ENCODE measurements at places on chromosomes 7 and 10.

DNA sequence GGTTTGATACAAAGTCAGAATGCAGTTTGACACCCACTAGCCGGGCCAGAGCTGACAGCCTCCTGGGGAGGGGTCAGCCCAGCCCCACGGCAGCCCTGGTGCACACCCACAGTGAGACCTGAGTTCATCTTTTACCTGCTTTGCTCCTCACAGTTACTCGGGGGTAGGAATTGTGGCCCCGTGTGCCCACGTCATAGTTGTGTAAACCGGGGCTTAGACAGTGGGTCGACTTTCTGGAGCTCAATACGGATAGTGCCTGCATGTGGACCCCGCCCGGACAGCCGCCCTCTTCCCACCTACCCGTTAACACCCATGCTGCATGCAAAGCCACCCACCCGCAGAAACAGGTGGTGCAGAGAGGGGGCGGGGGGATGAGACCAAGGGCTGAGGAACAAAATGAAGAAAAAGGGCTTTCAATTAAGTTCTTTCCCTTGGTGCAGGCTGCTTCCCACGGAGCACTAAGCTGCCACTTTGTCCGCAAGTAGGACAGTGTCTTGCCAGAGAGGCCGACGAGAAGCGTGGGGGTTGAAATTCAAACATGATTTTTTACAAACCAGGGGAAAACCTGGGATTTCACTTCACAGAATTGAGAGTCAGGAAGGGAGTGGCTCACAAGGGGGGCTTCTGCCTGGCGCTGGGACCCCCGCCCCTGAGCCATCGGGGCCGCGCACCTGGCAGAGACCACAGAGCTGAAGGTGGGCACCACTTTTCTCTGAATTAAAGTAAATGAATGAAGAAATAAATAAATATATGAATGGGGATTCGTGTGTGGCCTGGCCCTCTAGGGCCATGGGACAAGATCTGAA lies 24.6 kb upstream of the FOXL3 start:
- DNase-seq, result peak; percentile 50

DNA sequence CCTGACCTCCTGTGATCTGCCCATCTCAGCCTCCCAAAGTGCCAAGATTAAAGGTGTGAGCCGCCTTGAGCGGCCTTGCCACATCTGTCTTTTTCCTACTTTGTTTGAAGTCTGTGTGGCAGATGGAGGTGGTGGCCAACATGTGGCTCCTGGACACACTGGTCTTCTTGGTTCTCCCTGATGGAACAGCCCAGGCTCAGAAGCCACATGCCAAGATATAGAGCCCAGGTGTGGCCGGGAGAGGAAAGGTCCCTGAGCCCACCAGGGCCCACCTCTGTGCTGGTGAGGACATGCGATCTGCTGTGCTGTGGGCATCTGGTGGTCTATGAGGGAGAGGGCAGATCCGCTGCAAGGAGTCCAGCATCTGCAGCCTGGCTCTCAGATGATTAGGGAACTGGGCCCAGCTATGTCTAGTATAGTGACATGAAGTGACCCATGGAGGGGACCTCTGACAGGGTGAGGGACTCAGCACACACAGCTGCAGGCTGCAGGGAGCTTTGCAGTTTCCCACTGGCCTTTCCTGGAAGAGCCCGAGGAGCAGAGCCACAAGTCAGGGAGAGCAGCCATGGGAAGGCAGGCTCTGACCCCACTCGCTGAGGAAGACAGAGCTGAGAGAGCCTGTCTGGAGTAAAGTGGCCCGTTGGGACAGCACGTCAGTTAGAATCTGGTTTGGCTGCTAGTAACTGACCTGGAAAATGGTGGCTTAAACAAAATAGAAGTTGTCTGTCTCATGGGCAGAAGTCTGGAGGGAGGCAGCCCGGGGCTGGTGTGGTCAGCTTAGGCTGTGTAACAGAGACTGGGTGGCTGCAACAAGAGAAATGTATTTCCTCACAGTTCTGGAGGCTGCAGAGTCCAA lies 25.9 kb downstream of the ADCY1 start:
- no peak for DNase-seq

DNA sequence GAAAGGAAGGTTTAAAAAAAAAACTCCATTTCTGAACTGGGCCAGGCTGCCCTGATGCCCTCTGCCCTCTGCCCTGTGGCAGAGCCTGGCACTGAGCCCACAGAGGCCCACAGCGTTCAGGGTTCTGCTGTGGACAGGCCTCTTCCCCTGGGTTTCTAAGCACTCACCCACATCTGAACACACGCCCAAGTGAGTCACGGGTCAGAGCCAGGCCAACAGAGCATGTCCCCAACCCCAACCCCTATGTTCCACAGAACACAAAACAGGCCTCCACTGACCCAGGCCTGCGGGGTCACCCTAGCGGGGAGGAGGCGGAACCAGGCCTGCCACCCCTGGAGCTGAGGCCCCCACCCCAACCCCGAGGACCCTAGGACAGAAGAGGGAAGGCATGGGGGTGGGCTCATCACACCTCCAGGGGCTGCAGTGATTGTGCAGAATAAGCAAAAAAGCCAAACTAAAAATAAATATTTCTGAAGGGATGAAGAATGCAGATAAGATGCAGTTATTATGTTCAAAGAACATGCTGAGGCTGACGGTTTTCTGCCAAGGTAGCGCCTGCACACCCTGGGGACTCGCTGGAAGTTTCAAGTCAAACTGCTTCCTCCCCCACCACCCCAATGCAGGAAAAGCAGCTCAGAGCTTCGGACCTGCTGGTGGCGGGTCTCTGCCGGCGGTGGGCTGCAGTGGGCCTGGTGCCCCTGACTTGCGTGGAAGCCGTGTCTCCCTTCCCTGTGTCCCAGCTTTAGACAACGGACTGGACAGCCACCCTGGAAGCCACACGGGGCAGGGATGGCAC lies 5.4 kb downstream of the WDR86 start:
- peak; percentile 73 for DNase-seq

DNA sequence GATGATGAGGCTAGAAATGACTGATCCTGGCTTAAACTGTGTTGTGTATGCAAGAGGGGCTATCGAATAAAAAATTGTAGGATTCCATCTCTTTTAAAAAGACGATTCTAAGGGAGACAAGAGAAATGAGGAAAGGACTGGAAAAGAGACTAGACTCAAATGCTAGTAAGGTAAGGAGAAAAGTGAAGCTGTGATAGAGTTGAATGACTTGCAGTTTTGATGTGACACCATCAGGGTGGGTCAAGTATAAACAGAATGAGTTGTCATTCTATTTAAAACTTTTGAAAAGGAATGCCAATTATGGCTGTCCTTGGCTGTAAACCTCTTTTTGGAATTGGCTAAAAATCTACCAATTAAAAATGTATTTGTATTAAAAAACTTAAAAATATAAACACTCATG lies 184.5 kb upstream of the PHF14 start:
- no peak for DNase-seq

DNA sequence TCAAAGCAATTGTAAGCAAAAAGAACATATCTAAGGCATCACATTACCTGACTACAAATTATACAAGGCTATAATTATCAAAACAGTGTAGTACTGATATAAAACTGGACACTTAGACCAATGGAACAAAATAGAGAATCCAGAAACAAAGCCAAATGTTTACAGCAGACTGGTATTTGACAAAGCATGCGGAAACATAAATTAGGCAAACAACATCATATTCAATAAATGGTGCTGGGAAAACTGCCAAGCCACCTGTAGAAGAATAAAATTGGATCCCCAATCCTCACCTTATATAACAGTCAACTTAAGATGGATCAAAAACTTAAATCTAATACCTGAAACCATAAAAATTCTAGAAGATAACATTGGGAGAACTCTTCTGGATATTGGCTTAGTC lies 240.8 kb upstream of the POM121L12 start:
- no peak for DNase-seq

DNA sequence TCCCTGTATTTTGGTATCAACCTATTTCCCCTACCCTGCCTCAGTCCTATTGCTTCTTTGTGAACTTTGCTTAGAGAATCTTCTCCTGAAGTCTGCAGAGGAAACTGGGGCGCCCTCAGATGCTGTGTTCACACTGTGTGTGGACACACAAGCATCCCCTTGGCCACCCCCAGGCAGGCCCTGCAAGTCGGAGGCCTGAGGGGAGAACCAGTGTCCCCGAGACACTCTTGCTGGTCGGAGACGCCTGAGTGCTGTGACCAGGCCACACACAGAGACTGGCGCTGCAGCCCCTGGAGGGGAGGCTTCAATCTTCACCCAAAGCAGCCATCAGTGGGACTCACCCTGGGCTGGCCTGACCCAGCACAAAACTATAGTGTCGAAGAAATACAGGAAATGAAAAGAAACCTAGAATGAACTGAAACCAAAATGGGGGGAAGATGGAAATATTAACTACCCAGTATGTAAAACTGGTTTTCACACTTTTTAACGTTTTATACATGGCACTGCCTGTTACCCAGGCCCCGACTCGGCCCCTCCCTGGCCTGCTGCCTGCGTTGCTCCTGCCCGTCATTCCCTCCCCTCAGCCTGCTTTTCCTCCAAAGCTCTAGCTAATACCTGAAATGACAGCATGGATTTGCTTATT lies 48.4 kb upstream of the FAM20C start:
- no peak for DNase-seq

GRCh38 chr10:73887294-73888039 lies 13.1 kb upstream of the CAMK2G start:
- DNase-seq, result peak; percentile 80

- no peak for DNase-seq
Measured at GRCh38 chr7:70700941-70701425, 431.0 kb upstream of the GALNT17 start.

DNA sequence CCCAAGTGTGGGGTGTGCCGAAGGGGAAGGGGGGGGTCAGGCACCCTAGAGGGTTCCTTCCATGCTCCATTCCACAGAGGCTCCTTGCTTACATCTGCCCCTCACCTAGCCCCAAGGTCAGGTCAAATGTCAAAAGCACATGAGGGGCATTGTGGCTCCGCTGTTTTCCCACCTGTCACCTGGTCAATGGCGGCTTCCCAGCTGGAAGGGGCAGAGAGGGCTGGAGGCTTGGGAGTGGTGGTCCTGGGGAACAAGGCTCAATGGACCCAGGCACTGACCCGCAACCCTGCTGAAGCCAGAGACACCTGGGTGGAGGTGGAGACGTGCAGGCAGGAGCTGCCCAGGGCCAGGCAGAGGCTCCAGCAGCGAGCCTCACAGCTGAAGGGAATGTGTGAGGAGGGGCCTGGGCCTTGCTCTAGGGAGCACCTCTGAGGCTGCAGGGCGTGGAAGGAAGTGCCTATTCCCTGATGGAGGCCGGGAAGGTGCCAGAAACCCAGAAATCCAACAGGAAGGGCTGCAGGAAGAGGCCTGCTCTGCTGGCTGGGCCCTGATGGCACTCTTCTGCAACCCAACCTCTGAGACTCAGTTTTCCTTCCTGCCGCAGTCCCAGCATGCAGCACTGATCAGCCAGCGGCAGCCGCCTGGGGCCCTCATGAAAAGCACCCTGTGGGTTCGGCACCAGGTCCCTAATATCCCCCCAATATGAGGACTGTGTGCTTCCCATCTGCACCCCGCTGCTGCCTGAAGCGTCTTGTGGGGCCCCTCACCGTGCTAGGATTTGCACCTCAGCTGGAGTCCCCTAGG lies 16.0 kb downstream of the RASGEF1A start:
- no peak for DNase-seq

DNA sequence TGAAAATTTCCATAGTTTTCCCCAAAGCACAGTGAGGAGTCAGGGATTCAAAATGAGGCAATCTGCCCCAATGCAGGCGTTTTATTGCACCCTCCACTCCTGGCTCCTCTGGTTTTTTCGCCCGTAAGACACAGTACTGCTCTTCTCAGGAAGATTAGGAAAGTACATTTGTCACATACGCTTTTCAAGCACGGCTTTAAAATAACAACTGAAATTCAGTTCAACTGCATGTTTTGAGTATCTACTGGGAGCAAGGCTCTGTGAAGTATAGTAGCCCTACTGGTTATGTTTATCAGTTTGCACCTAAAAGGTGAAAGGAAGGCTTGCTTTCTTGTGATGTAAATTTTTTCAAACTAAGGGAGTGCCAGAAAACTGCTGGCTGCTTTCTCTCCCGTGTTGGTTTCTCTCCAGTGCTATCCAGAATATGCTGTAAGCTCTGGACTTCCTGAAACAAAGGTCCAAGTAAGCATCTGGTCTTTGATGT lies 1.9 kb upstream of the SGMS1 start:
- no peak for DNase-seq

DNA sequence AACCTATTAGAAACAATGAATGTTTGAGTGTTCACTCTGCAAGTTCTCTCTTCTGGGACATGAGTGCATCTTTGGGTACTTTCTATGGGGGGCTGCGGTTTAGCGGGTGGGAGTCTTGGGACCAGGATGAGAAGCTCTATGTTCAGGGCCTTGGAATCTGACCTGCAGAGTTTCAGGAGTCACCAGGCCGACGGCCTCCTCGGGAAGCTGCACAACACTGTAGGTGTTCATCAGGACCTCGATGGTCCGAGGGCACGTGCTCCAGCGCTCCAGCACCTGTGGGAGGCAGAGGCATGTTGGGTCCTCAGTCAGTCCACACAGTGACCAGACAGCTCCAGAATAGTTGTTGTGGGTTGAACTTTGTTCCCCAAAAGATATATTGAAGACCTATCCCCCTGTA lies 8.9 kb upstream of the GBX1 start:
- DNase-seq, result no peak

DNA sequence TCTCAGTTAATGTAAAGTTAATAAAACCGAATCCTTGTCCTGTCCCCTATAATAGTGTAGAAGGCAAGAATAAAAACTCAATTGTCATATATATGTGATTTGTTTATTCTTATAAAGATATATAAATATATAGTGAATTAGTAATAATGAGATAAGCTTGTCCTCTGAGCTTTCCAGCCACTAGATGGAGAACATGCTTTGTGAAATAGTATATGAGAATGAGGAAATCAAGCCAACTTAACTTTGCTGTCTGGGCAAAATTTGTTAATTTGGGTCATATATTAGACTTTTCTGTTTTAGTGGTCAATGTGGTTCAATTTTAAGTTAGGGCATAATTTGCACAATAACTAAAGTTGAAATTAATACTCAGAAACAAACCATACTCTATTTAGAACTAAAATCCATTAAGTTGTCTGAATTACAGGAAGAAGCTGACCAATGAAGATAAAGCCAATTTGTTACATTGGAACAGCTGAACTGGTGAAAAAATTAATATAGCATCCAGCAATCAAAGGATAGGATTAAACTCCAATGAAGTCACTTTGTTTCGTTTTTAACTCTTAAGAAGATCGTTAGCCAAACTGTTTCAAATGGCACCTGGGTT lies 595.0 kb downstream of the ARL4A start:
- DNase-seq, result no peak

DNA sequence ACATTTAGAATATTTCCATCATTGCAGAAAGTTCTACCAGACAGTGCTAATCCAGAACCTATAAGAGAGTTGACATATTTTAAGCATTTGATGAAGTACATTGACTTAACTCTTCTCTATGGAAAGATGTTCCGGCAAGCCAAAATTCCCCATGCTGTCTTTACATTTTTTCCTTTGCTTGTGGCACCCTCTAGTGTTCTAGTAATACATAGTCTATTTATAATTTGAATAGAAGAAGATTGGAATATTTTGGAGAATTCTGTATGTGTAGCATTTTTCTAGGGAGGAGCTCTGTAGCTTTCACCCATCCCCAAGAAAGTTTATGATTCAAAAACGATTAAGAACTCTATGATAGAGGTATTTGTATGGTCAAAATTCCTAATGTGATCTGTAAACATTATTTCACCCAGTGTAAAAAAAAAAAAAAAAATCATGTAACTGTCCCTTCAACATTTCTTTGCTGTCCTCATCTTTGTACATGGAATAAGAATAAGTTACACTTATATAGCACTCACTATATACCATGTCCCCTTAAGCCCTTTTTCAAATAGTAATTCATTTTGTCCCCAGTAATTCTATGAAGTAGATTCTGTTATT lies 33.2 kb downstream of the NRF1 start:
- no peak for DNase-seq

GRCh38 chr7:22292531-22292930 lies 64.4 kb downstream of the RAPGEF5 start:
- no peak for DNase-seq

Data from right cardiac atrium (tissue), 5 donors.